Stimulated activated CD4-positive, alpha-beta T cell treated with anti-CD3 and anti-CD28 coated beads, TNF-alpha, amount 100 ng/mL, for 4 hours (primary cell): ENCODE measurements at places on chromosomes 7 and 10.

GRCh38 chr10:43056568-43057011, 20.3 kb upstream of the RET start:
- no peak for DNase-seq

DNA sequence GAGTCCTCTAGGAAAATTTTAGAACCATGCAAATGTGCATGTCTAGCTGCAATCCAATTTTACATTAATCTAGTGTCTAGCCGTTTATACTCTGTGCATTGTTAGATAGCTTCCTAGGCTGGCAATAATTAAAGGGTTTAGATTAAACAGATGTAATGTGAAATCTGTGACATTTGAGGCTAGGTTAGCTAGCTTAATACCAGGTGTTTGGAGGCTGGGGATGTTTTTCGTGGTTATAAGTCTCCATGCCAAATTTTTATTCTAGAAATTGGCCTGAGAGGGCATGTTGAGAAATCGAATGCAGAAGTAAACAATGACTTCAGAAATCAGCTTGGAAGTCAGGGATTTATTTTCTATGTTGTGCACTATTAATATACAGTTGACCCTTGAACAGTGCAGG, 94.2 kb downstream of the ST7 start:
- no peak for DNase-seq

DNA sequence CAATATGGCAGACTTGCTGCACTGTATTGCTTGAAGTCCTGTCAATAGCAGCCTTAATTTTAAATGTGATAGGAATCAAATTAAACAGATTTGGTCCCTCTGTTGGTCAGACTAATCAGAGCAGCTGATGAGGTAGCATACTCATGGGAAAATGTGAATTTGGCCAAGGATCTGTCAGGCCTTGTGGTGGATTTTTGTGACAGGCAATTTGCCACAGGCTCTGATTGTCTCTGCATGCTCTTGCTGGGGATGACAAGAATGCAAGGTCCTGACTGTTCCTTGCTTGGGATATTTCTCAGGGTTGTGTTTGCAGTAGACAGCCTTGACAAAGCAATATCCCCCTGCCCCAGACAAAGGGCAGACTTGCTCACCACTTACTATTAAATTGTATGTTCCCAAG, 41.5 kb upstream of the GARS1 start:
- DNase-seq = no peak

- DNase-seq = no peak
Observed at GRCh38 chr10:48503293-48503911, 101.5 kb downstream of the ARHGAP22 start.

- no peak for DNase-seq
Observed at GRCh38 chr7:3912291-3912690, 611.2 kb downstream of the SDK1 start.
